Stimulated activated CD8-positive, alpha-beta memory T cell treated with anti-CD3 and anti-CD28 coated beads, Interleukin-4, amount 100 ng/mL, for 4 hours (primary cell): ENCODE measurements at places on chromosomes 7 and 10.

DNA sequence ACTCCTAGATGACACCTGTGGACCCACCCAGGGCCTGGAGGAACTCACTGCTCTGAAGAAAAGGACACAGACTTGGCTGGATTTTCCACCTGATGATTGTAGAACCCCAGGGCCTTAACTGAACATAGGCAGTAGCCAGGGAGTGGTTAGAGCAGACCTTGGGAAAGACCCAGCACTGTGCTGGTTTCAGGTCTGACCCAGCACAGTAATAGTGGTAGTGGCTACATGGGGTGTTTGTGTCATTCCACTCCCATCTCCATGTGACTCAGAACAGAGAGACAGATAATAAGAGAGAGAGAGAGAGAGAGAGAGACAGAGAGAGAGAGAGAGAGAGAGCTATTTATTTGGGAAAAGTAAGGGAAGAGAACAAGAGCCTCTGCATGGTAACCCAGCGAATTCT is 239.1 kb upstream of the MEOX2 start:
- DNase-seq = no peak

DNA sequence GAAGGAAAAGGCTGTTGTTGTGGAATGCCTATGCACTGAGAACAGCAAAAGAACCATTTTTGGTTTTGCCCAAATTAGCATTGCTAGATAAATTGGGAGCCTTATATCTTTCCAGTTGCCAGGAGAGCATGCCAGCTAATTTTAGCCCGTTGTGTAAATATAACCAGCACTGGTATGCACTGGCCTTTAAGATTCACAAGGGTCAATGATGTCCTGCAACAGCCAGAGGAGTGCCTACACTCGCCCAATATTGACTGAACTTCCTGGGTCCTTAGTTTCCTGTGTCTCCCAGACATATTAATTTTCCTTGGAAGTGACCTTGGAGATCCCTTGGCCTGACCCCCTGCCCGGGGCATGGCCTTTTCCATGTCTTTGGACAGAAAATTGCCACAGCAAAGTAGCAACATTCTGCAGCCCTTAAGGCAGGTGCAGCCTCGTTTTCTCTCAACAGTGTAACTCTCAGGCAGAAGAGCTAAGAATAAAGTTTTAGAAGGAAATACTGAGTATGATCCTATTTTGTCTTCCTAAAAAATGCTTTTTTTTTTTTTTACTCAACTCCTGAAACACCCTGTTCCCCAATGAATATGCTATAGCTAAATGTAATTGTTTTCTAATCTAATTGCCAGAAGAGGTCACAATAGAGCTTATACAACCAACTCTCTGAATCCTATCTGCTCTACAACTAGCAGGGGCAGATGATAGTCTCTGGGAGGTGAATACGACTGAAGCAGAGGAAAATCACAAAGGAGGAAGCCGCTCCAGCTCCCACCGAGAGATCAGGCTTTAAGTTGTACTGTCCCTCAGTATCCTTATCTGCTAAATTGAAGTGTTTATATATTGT is 131.9 kb upstream of the PCGF5 start:
- DNase-seq = no peak

DNA sequence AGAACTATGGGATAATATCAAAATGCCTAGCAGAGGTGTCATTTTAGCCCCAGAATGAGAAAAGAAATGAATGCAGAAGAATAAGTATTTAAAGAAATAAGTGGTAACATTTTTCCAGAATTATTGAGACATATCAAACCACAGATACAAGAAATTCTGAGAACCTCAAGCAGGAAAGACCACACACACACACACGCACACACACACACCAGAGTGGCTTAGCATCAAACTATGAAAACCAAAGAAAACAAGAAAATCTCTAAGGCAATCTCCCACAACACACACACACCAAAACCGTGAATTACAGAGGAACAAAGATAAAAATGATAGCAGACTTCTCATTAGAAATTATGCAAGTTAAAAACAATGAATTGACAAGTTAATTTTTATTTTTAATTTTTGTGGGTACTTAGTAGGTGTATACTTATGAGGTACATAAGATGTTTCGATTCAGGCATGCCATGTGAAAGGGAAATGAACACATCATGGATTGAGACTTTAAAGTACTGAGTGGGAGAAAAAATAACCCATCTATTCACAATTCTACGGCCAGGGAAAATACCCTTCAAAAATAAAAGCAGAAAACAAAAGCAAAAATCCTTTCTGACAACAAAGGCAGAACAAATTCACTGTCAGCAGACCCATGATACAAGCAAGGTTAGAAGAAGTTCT is 14.6 kb downstream of the PPIF start:
- no peak for DNase-seq

DNA sequence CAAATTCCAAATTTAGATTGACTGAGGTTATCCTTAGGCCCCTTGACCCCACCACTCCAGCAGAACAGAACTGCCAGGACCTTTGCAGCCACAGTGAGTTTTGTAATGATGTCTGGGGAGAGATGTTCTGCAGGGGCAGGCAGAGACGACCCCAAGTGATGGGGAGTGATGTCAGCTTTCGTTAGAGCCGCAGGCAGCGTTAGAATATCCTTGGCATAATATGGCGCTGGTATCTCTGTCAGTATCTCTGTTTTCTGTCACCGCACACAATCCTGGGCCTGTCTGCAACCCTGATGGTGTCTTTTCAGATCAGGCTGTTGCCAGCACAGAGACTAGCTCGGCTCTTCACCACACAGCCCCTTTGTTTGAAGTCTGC is 1083.6 kb downstream of the KCNMA1 start:
- no peak for DNase-seq

GRCh38 chr7:29372351-29373090 is 177.9 kb downstream of the CHN2 start:
- DNase-seq = no peak

DNA sequence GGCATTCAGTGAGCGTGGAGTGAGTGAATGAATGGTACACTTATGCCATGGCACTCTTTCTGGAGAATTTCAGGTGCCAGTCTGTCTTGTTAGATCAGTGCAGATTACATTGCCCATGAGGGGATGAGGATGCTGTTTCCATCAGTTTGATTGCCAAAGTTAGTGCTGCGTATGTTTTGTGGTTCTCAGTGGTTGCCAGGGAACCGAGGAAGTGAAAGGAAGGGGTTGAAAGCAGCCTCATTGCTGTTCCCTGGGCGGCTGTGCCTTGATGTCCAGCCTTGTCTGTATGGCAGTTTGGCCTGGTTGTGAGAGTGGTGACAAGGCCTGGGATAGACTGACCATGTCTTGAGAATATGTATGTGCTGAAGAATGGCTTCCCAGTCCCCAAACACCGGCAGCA is 30.2 kb downstream of the WBP1L start:
- no peak for DNase-seq

DNA sequence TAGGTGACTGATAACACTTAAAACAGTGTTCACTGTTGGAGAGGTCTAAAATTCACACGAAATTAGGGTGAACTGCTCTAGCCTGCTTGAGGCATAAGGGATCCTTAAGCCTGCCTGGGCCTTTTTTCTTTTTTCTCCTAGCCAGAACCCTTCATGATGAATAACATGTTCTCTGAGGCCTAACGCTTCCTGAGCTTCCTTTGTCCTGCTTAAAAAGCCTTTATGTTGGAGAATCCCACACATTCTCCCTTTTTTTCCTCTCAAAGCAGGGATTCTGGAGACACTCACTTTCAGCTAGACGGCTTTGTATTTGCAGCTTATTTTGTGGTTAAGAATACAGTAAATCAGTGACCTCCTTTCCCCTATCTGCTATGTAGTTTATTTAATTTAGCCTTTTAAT is 354.7 kb upstream of the PHF14 start:
- DNase-seq = no peak

- DNase-seq = no peak
Measured at GRCh38 chr10:86285136-86285790, 81.3 kb downstream of the GRID1 start.

- no peak for DNase-seq
Measured at GRCh38 chr7:70925411-70926115, 206.4 kb upstream of the GALNT17 start.

- DNase-seq = no peak
Measured at GRCh38 chr10:122044713-122045112, 55.8 kb downstream of the TACC2 start.

DNA sequence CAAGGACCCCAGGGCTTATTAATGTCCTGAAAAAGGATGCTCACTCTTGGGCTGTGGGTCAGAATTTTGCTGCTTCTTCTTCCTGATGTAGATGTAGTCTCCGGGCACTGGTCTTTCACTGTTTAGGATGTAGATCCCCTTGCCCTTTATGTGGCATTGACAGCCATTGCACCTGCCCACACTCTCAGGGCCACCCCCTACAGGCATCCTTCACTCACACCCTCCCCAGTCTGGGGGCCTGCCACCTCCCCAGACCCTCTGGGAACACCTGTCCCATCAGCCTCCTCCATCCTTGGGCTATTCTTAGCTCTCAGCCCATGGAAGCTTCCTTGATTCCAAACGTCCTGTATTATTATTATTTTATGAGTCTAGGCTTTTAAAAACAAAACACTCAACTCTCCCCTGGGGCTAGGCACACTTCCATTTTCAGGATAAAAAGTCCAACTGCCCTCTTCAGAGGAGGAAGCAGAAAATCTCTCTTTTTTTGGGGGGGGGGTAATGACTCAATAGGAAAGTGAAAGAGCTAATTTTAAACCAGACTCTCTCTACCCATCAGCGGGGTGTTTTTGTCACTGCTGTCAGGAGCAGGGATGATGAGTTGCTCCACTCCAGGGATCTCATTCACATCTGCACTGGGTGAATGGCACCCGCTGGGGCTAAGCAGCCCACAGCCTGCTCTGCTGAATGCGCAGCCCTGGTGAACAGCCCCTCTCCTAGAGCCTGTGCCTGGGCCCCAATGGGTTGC is 11.5 kb upstream of the KLRG2 start:
- no peak for DNase-seq

DNA sequence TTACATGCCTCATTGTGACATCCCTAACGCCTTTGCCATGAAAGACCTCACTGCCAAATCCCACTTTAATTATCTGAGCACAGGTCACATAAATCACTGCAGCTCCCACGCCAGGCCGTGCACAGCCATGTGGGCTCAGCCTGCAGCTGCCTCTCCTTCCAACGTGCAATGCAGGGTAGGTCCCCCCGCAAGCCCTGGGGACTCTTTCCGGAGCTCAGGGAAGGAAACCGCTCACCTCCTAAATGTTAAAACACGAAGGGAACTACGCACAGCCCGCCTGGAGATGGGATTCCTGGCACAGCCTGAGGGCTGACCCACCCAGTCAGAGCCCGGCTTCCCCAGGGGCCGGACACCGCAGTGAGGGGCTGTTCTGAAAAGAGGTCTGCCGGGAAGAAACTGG is 128.0 kb downstream of the MAD1L1 start:
- no peak for DNase-seq

GRCh38 chr7:106870983-106871410 is 5.9 kb downstream of the PIK3CG start:
- no peak for DNase-seq

DNA sequence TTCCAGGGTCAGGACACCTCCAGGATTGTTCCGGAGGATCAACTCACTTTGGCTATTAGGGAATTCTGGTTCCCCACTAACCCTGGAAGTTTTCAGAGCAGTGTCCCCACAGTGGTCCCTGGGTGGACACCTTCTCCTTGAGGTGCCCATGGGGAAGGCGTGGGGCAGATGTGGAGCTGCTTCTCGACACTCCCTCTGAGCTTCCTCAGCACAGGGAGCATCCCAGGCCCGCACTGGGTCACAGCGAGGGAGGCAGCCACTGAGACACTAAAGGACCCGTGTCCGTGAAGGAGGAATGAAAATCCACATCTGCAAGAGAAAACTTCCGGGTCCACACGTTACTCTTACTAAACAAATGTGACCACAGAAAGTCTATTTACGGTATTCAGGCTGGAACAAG is 48.2 kb upstream of the MNX1 start:
- DNase-seq = no peak

- no peak for DNase-seq
Measured at GRCh38 chr7:47638679-47639315, 56.9 kb upstream of the TNS3 start.

DNA sequence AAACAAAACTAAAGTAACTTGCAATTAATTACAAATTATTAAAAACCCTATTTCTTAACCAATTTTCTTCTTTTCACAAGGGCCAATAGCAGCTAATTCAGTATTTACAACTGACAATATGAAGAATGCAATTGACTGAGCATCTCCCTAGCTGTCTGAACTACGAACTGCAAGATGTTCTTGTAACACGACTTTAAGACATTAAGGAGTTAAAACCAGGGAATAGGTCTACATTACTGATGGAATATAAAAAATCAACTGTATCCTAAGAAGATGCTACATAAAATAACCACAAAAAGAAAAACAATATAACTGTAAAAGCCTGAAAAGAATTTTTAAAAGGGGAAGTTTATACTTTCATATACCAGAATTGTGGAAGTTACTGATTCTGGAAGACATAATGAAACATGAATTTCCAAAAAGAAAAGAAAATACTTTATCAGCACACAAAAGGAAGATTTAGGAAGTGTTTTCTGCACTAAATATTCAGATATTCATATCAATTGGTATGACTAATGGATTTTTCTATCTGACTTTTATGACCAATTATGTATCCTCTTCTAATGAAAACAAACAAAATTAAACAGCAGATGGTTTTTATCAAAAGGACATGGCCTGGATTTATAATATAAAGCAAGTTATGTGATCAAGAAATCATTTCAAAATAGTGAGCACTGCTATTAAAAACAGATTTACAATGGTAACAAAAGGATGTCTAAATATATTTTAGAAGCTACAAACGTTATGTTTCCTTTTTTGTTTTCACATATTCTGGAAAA is 1.6 kb downstream of the GPR22 start:
- DNase-seq = no peak

- no peak for DNase-seq
Measured at GRCh38 chr7:105212212-105212611, 176.5 kb downstream of the SRPK2 start.

DNA sequence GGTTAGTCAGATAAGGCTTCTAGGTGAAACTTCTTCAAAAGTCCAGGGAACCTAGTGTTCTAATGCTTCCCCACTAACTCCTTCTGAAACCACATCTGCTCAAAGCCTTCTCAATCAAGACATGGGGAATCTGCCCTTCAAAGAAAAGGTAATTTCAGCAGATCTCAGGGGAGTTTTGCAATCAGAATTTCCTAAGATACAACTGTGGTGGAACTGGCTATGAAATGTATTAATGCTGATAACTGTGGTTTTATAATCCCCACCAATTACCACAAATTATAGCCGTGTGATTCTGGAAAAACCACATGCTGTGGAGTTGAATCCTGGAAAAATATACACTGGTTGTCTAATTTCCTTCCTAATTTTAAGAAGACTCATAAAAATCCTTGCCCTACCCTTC is 233.8 kb downstream of the SORCS1 start:
- DNase-seq = no peak

DNA sequence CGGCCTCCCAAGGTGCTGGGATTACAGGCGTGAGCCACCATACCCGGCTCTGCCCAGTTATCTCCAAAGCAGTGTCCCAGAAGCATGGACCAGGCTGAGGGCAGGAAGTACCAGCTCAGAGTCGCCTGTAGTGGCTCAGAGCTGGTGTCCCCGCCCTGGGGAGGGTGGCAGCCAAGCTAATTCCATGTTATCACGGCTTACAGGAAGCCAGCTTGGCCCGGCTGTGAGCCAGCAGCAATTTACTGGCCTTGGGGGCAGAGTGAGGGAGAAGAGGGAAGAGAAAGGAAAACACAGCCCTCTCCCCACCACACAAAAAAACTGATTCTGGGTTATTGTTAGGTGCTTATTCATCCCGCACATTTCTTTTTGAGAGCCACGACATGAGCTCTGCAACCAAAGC is 88.1 kb downstream of the HIP1 start:
- no peak for DNase-seq
